Stimulated activated memory B cell treated with anti-CD40 and anti-IgM and Interleukin-4, amounts not matched to agents 10 μg/mL and 1 μg/mL and 100 μg/mL, for 72 hours (primary cell): ENCODE measurements at places on chromosomes 2 and 18.

GRCh38 chr2:112482309-112483041, 519 bp downstream of the TTL start:
- ATAC-seq = peak; percentile 29

GRCh38 chr2:42944779-42945415, 152.5 kb upstream of the HAAO start:
- ATAC-seq = no peak

DNA sequence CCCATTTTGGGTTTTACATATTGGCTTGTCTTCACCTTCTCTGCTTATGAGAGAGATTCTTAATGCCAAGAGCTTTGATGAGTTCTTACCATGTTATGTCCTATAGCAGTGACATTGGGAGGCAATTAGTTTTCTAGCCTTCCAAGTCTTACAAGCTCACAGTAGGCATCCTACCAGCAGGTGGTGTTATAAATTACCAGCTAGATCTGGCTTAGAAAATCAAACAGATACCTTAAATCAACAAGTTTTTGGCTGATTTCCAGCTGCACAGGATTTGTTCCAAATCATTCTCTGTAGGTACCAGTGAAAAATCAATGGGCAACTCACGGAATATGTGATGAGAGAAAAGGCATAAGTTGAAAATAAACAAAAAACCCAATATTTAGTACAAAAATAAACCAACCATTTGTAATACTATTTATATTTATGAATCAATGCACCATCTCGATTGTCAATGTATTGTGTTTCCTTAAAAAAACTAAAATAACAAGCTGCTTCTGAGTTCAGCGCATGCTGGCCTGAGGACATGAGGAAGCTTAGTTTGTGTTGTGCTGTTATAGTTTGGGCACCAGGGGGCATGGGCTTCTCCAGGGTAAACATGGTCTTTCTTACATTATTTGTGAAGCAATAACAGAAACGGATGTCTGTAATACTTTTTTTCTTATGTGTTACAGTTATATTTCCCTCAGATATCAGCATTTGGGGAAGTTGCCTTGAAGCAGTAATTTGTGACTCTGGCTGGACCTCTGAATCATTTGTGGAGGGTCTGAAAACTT, 34.1 kb upstream of the NXPH2 start:
- ATAC-seq = no peak

DNA sequence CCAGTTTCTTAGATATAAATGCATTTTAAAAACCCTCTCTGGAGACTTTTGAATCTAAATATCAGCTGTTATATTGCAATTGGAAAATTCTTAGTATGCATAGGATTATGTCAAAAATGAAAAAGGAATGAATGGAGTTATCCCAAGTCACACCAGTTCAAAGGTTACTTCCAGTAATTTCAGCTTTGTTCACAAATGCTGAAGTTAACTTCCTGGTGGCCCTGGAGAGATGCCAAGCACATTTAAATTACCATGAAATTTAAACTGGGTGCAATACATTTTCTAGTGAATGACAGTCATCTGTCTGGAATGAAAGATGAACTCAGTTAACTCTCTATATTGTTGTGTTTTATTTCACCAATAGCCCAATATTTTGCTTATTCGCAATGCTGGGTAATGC, 753.9 kb downstream of the SUCLG1 start:
- no peak for ATAC-seq

GRCh38 chr18:59697236-59697932, at the start of gene CCBE1:
CCBE1 (minus strand) TSS chr18:59697423.
- no peak for ATAC-seq

- no peak for ATAC-seq
Observed at GRCh38 chr2:231191896-231192872, 6.2 kb upstream of the ARMC9 start.

GRCh38 chr2:107027205-107027604, 141.2 kb upstream of the ST6GAL2 start:
- ATAC-seq = no peak

DNA sequence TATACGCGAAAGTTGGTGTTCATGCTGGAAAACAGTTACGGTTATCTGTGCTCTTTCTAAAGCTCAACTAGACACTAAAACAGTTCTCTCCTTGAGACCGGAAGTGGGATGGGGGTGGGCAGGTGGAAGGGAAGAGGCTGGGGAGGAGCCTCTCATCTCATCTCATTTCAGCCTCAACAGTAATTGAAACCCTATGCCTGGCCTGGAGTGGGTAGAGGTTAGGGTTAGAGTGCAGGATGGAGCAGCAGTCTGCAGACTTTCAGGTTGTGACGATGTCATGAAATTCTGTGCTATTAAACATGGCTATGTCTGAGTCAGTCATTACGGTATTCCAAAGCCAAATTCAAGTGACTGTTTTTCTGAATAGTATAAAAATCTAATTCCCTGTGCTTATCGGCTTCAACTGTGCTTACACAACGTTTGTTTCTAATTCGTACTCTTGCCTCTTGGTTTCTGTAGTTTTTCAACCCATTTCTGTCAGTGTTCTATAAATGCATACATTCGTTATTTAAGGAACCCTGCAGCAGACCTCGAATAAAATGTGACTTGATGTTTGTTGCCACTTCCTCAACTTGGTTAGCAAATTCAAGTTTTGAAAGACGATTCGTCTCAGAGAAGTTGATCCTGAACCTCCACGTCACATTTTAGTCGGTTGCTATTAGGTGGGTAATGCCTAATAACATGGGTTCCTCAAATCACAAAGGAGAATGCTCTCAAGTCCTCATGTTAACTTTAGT, 75.8 kb upstream of the TCF7L1 start:
- no peak for ATAC-seq

GRCh38 chr2:28622101-28622499, 126.2 kb downstream of the PLB1 start:
- no peak for ATAC-seq

- ATAC-seq = no peak
Observed at GRCh38 chr2:172081221-172082022, 3.9 kb upstream of the DLX1 start.
